ENCODE measurements at places on chromosomes 4 and X.

DNA sequence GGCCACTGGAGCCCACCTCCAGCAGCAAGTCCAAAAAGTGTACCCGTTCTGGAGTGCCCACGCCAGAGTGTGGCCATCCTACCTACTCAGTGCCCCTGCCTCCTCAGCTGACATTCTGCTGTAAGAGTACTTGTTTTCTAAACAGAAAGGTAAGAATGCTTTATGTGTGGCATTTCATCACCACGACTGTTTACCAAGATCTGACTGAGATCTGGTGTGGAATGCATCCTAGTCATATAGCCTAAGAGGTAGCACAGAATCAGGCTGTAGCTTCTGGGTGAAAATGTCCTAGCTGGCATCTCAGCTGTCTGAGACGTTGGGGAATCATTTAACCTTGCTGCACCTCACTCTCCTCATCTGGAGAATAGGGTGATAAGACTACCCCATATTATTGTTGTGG lies 638.7 kb upstream of the TENM3 start:
- DNase-seq: no peak

- no peak for DNase-seq
Observed at GRCh38 chr4:31549256-31549655, 829.1 kb downstream of the PCDH7 start.

GRCh38 chr4:141142423-141142822 lies 9.2 kb upstream of the RNF150 start:
- no peak for DNase-seq

DNA sequence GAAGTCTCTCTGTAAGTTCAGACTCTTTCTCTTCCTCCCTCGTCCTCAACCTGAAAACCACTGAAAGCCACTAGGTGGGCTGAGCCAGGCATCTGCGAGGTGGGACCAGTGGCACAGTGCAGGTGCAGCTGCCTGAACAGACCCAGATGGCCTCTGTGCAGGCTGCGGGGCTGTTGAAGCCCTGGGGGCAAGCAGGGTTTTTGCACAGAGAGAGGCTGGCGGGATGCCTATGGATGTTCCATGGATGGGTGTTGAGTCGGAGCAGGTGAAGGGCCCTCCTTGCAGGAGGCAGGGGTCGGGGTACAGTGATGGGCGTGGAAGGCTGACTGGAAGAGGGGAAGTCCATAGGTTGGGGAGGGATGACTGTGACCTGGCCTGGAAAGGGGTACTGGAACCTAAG lies 350.2 kb upstream of the FAT1 start:
- DNase-seq: no peak

DNA sequence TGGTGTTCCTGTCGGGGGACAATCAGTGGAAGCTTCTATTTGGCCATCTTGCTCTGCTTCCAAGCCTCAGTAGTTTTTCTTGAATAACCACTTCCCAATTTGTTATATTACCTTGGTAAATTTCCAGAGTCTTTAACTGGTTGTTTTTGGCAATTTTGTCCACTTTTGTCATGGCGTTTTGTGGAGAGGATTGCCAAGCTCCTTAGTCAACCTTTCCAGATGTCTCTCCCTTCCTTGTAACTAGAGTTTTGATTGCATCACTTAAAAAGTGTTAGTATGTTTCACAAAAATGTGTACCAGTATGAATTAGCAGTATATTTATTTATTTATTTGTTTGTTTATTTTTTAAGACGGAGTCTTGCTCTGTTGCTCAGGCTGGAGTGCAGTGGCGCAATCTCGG lies 15.8 kb upstream of the UXT start:
- no peak for DNase-seq

DNA sequence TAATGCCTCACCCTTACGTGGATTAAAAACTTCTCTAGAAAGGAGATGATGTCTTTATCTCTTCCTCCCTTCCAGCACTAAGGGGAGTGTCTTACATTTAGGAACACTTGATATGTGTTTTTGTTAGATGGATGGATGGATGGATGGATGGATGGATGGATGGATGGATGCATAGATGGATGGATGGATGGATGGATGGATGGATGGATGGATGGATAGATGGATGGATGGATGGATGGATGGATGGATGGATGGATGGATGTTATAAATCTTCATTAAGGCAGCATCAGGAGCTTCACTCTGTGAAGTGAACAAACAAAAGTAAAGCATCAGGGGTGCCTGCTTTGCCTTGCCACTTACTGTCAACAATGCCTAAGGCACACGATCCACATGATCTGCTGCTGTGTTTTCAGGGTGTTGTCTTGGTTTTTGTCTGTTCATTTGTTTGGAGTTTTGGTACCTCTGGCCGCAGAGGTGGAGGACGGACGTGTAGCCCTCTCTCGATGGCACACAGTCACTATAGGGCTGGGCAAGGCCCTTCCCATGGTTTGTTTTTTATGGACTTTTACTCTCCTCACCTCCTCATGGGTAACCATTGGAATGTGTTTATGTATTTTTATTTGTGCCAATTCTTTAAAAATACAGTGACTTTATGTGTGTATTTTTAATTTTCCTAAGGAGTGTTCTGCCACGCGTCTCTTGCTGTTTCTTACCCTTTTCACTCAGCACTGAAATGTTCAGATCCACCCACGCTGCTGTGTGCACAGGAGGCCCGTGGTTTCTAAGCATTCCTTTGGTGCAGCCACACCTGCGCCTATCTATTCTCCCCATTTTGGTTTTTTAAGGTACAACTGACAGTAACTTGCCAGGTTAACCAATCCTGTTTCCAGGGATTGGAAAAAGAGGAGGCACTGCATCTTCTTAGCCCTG lies 91.8 kb upstream of the ENPP6 start:
- DNase-seq: no peak

DNA sequence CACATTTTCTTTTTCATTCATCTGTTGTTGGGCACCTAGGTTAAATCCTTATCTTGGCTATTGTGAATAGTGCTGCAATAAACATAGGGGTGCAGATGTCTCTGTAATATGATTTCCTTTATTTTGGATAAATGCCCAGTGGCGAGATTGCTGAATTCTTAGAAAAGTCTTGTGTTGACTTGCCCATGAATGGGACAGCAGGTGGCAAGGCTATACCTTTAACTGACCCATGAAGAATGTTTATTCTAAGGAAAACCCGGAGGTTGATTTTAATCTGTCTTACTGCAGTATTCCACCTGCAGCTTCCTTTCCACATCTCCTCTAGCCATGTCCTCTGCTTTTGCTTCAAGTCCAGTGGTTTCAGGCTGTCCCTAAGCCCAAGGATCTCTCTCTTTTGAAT lies 220.6 kb downstream of the SNCA start:
- no peak for DNase-seq

DNA sequence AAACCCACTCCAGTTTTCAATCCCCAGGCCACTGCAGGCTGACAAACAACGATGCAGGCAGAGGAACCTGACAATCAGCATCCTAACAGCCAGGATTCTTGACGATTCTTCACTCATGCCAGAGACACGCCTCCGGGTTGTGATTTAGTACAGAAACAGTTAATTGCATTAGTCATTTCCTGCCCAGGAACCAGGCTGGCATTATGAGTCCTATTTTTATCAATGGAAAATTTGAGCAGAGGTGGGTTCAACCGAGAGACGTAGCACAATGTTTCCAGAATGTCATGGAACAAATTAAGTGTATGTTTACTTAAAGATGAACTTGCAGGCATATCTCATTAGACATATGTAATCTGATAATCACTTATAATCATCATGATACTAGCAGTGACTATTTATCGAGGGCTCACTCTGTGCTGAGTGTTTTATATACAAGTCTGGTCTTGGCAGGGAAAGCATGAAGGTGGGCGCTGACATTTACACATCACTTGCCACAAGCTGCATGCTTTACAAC lies 159.7 kb downstream of the NSUN7 start:
- no peak for DNase-seq

- DNase-seq: no peak
Observed at GRCh38 chrX:53471346-53471745, 37.2 kb upstream of the HSD17B10 start.

DNA sequence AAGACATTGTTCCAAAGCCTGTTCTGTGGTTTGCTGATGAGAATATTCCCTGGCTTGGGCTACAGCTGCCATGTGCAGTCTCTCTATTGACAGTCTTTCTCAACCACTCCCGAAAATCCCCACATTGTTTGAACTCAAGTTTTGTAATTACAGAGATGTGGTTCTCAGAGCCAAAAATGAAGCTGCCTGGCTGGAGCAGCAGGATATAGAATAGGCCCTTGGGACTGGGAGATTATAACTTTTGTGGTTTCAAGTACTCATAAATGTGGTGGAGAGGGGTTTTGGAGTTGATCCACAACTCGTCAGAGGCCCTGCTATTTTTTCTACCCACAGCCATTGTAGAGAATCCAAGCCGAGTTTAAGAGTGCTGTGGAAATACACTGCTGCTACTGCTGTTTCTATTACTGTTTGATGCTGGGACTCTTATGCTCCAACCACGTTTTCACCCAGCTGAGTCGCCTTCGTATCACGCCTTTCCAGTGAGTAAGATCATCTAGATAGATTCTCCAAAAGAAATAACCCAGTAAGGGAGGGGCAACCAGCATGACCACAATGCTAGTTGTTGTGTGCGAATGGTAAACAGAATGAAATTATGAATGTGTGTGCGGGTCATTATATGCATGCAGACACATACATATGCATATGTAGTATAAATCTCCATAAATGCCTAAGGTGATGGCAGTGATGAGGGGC lies 57.1 kb upstream of the ATXN3L start:
- DNase-seq: peak; percentile 24

- DNase-seq: no peak
Observed at GRCh38 chr4:25051534-25051933, 20.8 kb upstream of the LGI2 start.

DNA sequence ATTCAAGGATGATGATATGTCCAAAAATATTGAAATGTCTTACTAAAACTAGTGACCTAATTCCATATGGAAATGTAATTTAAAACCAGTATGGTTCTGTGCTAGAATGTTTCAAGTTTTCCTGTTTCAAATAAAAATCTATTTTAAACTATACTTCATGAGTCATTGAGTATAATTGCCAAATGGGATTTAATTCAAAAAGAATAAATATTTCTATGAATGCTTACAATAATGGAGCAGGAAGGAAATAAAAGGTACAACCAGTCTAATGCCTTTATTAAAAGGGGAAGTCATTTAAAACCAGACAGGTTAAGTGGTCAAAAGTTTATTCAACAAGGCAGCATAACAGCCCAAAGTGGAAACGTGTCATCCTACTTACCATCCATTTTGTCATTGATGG lies 2347.1 kb downstream of the PCDH7 start:
- no peak for DNase-seq

DNA sequence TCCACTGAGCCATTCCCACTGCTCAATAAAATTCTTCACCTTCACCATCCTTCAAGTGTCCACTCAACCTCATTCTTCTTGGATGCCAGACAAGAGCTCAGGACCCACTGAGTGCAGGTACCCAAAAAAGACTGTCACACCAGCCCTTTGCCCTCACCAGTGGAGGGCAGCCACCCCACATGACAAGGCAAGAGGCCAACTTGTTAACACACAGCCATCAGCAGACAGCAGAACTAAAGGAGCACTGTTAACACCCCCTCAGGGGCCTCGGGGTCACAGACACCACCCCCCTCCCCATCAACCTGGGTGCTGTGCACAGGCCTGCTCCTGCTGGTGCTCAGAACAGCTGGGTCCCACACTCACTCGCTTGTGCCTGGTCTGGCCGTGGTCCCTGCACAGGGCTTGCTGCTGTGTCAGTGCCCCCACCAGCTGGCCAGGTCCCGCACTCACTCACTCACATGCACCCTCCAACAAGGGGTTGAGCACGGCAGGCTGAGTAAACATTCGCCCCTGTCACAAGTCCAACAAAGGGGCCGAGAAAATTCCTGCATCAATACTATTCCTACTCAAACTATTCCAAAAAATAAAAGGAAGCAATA lies 54.1 kb downstream of the ATRX start:
- no peak for DNase-seq
